ENCODE measurements at places on chromosomes 2 and 18.

DNA sequence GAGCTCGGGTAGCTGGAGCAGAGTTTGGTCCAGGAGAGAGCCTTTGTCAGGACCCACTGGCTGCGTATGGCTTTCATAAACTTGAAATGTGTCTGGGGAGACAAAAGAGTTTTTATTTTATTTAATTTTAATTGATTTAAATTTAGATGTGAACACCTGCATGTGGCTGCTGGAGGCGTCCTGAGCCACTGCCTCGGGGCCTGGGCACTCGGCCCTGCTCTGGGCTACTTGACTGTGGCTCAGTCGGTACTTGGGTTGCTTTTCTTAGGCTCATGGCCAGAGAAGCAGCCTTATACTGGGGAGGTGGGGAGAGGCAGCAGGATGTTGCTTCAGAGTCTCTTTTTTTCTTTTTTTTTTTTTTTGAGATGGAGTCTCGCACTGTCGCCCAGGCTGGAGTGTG, 661.8 kb upstream of the HS6ST1 start:
- no peak for ATAC-seq

DNA sequence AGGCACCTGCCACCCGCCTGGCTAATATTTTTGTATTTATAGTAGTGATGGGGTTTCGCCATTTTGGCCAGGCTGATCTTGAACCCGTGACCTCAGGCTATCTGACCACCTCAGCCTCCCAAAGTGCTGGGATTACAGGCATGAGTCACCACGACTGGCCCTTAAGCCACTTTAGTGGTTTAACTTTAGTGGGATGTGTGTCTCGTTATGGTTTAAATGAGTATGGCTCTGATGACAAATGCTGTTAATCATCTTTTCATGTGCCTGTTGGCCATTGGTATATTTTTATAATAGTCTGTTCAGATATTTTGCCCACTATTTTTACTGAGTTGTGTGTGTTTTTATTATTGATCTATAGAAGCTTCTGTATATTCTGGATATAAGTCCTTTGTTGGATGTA, 205.9 kb downstream of the MYO1B start:
- no peak for ATAC-seq

DNA sequence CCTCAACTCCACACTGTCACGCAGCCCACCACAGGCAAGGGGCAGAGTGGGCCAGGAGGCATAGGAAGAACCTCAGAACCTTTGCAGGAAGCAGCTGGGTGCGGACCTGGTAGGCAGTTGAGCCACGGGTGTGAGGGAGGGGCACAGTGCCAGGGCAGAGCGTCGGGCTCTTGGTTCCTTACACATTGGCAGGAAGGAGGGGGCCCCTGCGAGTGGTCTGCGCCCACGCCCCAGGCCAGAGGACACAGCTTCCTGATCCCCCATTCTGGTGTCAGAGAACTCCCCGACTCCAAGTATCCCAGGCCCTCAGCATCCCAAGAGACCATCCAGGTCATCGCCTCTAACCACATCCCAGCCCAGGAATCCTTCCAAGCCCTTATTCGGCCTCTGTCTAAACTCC, 61.5 kb downstream of the TNS1 start:
- no peak for ATAC-seq

DNA sequence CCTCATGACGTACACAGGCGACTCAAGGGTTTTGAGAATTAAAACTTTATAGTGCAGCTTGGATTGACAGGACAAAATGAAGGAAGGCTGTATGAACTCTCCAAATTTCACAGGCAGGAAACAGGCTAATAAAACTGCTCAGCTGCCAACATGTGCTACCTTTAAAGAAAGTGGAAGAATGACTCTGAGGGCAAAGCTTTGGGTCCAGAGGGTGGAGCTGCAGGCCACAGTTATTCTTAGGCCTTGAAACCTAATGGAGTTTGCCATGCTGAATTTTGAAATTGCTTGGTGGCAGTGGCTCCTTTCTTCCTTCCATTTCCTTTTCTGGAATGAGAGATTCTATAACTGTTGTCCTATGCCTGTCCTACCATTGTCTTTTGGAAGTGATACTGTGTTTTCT, 34.8 kb downstream of the HAT1 start:
- no peak for ATAC-seq

GRCh38 chr2:226902041-226902966, 66.5 kb downstream of the RHBDD1 start:
- ATAC-seq = no peak

GRCh38 chr2:3608373-3609278, 13.7 kb downstream of the COLEC11 start:
- ATAC-seq = no peak

DNA sequence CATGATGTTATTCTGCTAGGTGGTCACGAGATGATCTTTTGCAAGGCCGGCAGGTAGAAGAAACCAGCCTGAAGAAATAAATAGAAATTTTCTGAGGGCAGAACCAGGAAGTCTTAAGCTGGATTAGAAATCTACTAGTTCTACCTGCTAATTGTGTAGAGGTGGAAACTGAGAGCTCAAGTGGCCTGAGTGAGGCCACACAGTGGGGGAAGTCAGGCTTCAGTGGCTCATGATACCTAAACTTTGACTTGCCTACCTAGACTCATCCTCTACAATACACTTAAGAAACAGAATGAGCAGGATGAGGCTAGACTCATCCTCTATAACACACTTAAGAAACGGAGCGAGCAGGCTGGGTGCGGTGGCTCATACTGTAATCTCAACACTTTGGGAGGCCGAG, 134.9 kb upstream of the NDUFV2 start:
- no peak for ATAC-seq
